Astrocyte of the spinal cord (primary cell): ENCODE measurements at places on chromosomes 1 and 21.

- DNase-seq = no peak
Observed at GRCh38 chr1:29789910-29790247, 553.6 kb downstream of the PTPRU start.

DNA sequence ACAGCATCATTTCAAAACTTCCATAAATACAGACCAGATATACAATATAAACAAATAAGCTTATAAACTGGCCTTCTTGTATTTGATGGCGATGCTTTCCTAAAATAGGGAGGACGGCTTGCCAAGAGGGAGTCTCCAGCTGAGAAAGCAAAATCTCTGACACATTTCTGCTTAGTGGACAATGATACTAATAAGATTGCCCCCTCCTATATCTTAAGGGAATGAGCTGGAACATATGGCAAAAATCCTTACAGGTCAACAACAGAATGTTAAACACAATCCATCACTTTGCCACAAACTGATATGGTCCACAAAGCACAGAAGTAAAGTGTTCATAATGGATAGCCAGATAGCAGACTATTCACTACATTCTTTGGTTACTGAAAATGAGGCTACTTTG lies 7.1 kb upstream of the GADD45A start:
- DNase-seq = no peak

DNA sequence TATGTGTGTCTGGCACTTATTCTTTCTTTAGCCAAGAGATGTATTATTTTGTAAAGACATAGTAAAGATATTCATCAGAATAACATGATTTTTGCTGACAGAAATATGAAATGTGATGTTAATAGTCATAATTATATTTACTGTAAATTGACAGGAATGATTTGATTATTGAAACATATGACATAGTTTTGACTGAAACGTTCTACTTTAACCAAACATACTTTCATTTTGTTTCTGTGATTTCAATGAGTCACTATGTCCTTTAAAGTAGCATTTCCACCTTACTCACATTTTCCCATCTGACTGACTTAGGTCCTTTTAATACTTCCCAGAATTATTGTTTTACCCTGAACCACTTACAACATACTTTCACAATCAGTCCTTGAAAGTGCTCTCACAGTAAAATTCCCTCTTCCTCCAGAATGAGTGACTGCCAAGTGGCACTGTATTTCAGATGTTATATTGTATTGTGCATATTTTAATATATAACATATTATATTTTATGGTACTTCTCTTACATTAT lies 437.9 kb downstream of the NCAM2 start:
- peak; percentile 73 for DNase-seq

- no peak for DNase-seq
Observed at GRCh38 chr1:41514381-41514780, 29.9 kb upstream of the EDN2 start.

- DNase-seq = no peak
Observed at GRCh38 chr21:44370786-44371410, 17.5 kb downstream of the TRPM2 start.

DNA sequence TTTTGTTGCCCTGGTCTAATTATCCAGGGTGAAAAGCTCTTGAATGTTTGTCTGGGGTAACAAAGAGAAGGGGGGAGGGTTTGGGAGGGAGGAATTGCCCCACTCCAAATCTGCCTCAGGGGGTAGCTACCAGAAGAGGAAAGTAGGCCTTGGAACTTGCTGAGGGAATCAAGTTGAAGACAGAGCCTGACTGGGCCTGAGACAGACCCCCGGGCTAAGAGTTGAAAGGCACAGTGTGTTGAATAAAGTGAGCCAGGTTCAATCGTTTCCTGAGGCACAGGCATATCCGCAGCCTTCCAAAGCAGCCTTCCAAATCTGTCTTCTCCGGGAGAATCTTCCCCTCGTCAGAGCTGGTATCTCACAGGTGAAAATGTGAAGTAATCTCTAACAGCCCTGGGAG lies 96.6 kb downstream of the LRIG2 start:
- DNase-seq = no peak

DNA sequence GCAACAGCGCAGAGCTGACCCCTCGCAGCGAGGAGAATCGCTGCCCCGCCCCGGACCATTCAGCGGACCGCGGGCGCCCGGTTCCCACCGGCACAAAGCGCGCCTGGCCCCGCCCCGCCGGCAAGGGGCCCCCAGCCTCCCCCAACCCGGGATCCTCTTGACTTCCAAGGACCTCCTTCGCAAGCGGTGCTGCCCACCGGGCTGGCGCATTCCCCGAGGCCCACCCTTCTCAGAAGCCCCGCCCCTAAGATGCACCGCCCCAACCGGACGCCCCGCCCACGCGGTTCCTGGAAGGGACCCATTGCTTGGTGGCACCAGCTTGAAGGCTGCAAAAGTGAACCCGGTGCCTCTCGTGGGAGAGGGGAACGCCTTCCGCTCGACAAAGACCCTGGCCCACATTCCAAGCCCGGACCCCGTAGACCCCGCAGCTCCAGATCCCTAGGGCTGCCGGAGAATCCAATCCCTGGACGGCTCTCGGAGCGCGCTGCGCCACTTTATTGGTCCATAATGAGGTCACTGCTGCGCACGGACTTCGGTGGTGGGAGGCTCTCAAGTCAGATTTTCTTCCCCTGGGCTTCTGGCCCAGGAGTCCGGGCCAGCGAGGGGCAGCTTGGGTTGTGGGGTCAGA lies 2.0 kb downstream of the HES3 start:
- peak; percentile 21 for DNase-seq

DNA sequence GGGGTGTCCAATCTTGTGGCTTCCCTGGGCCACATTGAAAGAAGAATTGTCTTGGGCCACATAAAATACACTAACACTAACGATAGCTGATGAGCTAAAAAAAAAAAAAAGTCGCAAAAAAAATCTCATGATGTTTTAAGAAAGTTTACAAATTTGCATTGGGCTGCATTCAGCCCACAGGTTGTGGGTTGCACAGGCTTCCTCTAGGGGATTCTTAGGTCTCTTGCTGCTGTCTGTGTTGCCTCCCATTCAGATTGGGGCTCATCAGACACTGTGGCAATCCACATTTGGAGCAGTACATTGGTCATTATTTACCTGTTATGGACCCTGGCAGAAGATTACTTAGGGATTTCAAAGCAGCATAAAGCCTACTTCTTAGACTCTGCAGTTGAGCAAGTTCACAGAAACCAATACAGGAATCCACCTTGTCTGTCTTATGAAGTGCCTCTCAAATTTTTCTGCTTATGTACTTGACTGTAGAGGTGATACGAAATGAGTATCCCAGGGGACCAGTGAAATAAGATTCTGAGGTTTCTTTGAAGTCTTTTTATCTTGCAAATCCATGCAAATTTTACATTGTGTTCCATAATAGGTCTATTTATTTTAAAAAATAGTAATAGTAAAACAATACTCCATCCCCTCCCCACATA lies 205.5 kb downstream of the RPS6KC1 start:
- DNase-seq = no peak

DNA sequence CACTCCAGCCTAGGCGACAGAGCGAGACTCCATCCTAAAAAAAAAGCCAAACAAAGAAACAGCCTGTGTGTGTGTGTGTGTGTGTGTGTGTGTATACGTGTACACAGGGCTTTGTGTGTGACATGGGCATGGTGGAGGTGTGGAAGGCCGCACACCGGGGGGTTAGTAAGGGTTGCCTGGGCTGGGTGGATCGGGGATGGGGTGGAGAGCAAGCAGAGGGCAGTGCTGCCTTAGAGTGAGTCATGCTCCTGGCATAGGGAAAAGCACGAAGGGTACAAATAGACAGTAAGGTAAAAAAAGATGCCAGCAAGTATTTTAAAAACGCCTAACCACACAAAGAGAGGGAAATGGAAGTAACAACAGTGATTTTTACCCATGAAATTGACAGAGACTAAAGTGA lies 6.2 kb downstream of the PRMT2 start:
- DNase-seq = no peak

DNA sequence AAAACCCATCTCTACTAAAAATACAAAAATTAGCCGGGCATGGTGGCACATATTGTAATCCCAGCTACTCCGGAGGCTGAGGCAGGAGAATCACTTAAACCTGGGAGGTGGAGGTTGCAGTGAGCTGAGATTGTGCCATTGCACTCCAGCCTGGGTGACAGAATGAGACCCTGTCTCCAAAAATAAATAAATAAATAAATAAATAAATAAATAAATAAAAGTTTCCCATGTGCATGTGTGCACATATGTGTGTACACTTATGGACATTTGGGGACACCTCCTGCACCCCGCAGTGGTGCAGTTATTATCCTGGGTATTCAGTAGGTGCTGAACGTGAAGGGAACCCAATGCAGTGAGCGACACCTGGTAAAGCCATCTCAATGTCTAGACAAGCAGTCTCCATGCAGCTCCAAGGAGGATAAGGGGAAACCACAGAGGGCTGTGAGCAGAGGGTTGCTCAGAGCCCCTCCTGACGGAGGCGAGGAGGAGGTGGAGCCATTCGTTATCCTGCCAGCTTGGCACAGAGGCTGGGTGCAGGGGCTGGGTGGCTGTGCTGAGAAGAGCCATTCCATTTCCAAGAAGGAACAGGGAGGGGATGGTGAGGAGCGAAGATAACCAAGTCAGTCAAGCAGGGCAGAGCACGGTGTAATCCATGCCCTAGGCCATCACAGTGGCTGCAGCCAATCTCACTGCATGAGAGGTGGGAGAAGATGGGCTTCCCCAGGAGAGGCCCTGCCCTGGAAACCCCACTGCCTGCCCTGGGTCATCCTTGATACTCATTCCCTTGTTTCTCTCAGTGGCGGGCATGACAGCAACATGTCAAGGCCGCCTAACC lies 25.6 kb downstream of the UBIAD1 start:
- no peak for DNase-seq

GRCh38 chr1:56872597-56872996 lies 18.0 kb downstream of the C8A start:
- peak; percentile 28 for DNase-seq

DNA sequence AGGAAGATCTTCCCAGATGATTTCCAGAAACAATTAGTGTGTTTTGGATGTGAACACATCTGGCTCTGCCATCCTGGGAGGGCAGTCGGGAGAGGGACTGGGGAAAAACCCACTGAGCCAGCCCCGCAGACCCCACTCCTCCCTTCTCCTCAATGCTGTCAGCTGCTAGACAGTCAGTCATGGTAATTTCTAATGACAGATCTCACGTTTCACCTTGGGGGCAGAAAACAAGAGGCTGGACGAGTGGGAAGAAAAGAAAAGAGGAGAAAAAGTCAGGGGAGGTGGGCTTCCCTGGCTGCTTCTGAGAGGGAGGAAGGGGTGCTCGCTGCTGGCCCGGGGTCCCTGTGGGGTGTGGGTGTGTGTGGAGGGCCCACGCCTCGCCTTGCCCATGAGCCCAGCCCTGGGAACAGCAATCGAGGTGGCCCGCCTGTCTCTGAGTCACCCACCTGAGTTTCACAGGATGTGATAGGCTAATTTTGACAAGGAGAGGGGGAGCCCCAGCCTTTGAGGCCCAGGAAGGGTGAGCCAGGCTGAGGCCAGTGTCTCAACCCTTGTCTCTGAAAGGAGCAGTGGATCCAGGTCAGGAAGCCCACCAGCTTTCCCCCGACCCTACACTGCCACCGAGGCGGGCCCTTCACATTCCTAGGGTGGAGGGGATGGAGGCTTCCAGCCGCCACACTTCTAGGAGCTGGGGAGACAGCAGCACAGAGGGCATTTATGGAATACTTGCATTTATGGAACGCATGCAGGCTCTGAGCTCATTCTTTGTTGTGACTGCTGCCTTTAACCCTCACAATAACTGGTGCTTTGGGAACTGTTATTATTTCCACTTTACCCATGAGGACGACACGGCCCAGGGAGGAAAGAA lies 49.1 kb upstream of the IFNLR1 start:
- DNase-seq = no peak

DNA sequence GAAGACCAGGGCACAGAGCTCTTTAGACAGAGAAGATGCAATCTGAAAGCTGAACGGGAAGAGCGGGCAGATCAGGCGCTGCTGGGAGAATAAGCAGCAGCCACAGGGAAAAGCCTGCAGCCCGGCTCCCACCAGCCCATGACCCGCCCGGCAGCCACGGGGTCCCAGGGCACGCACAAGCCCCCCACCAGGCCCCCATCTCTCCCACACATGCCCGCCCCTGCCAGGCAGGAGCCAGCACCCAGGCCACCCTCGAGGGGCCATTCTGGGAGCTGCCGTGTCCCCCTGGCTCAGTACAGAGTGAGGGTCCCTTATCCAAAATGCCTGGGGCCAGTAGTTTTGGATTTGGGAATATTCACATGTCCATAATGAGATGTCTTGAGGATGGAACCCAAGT lies 16.3 kb downstream of the SLC19A1 start:
- no peak for DNase-seq

DNA sequence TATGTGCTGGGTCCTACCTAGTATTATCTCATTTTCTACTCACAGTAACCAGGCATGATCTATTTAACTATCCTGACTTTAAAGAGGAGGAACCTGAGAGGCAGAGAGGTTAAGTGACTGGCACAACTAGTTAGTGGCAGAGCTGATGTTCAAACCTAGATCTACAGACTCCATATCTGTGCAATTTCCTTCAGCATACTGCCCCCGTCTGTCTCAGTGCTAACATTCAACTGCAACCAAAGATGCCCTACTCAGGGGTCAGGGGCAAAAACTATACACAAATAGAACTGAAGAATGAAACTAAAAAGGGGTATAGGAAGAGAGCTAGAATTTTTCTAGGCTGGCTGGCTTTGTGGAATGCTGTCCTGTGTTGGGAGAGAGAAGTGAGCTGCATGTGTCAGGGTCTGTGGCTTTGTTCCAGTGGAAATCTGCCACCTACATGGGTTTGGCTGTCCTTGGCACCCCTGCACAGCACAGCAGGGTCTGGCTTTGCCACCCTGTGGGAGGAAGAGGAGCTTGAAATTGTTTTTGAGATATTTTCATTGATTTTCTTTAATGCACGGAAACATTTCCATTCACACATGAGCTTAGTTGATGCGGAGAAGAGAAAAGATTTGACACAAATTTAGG lies 368.5 kb downstream of the RPS6KC1 start:
- DNase-seq = no peak

GRCh38 chr1:234889643-234890042 lies 239.0 kb downstream of the TOMM20 start:
- no peak for DNase-seq

- no peak for DNase-seq
Observed at GRCh38 chr1:15916417-15916816, 59.5 kb downstream of the ZBTB17 start.

GRCh38 chr21:42621166-42621818 lies 32.1 kb upstream of the PDE9A start:
- DNase-seq = no peak

DNA sequence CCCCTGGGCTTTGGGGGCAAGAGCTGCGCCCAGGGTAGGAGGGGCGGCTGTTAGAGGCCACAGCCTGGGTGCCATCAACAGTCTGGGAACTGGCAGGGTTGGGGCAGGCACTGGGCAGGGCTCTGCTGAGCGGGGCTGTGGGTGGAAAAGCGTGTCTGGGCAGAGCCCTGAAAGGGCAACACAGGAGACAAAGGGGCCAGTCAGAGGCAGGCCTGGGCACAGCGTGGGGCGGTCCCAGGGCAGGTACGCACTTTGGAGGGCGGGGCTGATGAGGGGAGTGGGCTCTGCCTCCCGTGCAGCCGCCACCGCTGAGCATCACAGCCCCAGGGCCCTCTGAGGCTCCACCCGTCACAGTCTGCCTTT lies 13.9 kb downstream of the CELSR2 start:
- DNase-seq = no peak

GRCh38 chr1:73327180-73327793 lies 870.7 kb downstream of the LRRIQ3 start:
- no peak for DNase-seq
